ENCODE measurements at places on chromosomes 6 and 20.

DNA sequence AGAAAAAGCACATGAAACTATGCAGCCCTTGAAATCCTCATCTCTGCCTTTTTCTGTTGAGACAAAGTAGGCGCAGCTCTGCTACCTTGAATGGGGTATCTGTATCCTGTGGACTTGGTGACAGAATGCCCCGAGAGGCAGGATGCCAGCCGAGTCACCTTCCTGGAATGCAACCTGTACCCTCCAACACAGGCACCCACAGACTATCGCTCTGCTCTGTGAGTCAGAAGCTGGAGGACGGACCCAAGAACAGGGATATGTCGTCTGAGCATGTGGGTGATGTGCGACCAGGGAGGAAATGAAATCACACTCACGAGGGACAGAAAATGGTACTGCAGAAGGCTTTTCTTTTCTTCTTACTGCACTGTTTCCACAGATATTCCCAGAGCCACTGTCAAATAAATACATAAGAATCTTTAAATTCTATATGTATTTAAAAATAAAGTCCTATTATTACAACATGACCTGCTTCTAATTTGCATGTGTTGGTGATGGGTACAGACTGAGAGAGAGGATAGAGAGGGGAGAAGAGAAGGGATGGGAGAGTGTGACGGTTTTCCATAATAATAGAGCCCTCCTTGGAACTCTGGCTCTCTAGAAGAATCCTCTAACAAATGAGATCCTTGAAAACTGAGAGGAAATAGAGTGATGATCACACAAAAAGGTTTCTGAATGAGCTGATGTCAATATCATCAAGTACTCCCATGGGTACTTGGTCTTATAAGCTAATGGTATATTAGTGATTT lies 308.1 kb downstream of the FOXC1 start:
- DNase-seq = peak; percentile 96

DNA sequence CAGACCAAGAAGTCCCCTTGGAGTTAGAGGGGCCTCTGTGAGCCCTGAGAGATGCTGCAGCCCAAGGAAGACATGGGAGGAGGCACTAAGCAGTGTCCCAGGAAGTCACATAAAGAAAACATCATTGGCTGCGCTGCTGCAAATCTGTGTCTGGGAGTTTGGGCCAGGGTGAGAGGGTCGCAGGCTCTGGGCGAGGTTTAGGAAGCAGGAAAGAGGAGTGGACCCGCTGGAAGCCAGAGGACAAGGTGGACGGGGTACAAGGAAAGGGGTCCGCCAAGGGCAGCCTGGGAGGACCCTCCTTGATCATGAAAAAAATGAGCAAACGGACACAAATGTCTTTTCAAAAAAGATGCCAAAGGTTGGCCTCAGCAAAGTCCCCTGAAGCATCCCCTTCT lies 15.5 kb upstream of the SERPINB1 start:
- DNase-seq = no peak

GRCh38 chr6:166419286-166419685 lies 36.5 kb upstream of the MPC1 start:
- DNase-seq = peak; percentile 19

DNA sequence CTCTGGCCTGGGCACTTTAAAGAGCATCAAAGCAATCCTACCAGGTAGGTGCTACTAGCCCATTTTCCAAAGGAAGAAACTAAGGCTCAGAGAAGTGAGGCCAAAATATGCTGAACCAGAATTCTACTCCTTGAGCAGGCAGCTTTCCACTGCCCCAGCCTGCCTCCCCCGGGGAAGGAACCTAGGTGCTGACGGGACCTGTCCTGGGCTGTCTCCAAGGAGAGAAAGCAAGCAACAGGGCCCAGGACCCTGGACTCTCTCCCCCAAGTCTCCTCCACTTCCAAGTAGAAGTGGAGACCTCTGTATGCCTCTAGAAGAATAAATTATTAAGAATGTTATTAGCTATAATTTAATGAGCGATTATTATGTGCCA lies 159.5 kb downstream of the MRPL14 start:
- no peak for DNase-seq

DNA sequence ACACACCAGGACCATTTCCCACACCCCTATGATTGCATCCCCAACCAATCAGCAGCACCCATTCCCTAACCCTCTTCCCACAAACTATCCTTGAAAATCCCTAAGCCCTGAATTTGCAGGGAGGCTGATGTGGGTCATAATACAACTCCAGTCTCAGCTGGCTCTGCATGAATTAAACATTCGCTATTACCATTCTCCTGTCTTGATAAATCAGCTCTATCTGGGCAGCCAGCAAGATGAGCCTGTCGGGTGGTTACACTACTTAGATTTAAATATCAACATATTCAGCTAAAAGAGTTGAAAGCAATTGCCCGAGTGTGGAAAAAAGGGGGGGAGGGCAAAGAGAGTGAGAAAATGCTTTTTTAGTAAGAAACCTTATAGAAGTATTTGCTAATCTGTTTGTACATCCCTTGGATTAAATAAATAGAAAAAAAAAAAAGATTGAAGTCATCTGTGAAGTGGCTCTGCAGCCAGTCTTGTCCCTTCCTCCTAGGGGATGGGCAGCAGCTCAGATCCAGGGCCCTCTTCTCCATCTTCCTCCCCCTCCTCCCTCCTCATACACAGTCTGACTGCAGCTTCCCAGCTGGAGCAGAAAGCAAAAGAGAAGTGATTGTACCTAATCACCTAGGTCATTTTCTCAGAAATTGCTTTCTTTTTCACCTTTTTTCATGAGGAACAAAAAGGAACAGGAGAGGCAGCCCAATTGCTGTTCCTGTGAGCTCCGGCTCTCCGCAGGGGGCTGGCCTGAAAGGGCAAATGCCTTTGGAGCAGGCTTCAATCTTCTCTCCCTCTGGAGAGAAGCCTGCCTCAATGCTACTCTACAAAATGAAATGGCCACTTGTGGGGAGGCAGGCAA lies 356.6 kb upstream of the SULF2 start:
- DNase-seq = no peak

DNA sequence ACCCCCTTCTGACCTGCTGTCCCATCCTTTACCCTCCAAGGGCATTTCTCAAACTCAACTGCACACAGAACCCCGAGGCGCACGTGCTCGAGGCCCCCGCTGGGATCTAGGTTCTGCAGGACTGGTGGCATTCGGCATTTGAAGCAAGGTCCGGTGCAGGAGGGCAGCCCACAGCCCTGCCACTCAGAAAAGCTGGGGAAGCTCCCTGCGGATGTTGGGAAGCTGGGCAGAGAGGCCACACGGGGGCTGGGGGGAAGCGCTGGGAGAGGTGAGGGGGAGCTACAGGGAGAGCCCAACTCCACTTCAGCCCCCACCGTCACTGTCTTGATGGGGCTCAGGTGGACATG lies 51.2 kb upstream of the SLCO4A1 start:
- no peak for DNase-seq

GRCh38 chr20:62186887-62187866 lies 4.3 kb downstream of the MTG2 start:
- peak; percentile 38 for DNase-seq

DNA sequence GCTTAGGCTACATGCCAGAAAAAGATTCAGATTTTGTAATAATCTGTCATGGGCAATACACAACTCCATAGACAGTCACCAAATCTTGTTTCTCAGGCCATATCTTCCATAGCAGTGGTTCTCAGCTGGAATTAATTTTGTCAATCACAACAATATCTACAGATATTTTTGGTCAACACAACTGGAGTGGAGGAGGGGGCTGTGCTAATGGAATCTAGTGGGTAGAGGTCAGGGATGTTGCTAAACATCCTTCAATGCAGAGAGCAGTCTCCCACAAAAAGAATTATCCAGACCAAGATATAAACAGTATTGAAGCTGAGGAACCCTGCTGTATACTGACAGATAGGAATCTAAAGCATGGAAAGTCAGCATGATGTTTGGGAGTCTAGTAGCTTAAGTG lies 174.6 kb downstream of the UBE3D start:
- DNase-seq = no peak

DNA sequence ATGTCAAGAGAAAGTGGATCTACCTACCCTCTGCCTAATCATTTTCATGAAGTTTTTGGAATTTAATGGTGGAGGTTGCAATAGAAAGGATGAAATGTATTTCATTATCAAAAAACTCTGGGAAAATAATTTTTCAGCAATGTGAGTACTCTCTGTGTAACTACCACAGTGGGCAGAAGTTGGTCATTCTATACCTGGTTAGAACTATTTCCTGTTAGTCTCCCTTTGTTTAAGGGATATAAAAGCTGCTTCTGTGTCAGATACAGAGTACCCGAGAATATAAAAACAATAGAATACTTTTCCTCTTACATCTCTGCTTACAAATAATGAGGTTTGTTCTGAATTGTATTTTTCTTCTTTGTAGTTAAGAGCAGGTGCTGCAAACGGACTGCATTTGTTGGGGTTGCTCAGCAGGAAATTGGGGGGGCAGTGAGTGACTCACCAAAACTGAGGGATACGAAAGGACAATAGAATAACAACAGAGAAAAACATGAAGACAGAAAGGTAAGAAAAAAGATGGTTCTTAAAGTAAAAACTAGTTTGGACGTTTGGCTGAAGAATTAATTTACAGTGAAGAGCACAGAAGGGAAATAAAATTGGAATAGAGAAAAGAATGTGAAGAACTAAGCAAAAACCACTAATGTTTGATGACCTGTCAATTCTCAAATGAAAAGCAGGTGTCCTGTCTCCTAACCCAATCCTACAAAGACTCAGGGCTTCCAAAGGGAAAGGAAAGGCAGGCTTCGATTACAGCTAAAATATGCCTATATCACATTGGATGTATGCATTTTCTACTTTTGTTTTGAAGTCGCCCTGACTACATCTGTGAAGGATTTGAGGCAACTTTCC lies 703.1 kb downstream of the RFPL4B start:
- DNase-seq = peak; percentile 62
